ENCODE measurements at places on chromosomes 5 and 9.

- DNase-seq = no peak
Observed at GRCh38 chr9:97292200-97292599, 15.3 kb upstream of the CCDC180 start.

DNA sequence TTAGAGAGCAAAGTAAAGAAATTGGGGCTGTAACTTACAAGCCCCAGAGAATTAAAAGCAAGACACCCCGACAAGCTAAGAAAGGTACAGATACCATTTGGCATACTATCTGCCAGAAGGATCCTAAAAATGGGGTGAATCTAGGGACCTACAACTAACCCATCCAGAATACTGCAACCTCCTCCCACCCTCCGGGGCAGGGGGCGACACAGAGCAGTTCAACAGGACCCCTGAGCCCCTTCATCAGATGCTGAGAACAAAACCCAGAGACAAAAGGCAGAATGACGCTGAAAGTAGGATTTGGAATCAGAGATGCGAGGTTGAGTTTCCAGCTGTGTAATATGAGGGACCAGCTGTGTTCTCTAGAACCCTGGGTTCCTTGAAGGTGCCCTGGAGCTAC, 71.2 kb downstream of the EPB41L4B start:
- DNase-seq = no peak

DNA sequence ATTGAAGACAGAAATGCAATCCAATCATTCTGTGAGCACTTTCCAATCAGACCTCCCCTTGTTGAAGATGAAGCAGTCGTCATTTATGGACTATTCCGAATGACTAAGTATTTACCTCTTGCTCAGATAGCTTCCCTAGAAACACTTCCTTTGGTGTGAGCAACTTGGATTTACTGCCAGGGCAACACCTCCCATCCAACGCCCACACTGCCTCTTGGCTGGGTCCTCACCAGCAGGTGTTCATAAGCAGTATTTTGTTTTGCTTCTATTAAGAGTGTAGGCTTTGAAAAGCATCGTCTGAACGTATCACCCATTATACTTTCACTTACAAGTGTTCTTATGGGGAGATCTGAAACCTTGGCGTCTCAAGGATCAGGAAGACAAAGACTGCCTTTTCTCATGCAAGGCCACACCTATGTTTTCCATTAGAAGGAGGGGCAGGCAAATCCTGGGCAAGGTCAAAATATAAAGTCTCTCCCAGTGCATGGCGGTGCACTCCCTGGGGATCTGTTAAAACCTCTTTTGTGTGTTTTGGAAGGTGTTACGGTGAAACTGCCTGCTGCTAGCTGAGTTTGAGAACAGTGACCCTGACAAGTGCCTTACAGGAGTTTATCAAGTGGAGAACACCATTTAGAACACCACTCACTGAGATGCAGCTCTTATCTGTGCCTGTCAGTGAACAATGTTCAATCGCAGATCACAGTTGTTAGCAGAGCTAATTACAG, 10.6 kb upstream of the MARCHF3 start:
- DNase-seq = no peak

DNA sequence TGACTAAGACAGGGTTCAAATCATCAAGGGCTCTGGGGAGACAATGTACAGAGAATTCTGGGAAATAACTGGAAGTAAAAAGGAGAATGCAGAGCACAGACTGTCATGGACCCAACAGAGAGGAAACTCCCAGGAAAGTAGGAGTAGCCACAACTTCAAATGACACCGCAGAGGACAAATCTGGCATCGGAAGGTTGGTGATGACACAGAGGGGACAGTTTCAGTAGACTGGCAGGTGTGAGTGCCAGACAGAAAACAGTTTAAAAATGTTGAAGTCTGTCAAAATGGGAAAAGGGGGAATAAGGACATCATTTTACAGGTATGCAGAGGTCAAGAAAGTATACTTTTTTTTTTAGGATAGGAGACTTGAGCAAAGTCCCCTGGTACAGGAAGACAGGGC, 70.2 kb downstream of the EPB41L4A start:
- DNase-seq = no peak

- DNase-seq = no peak
Observed at GRCh38 chr5:147911427-147911826, 5.1 kb upstream of the C5orf46 start.

GRCh38 chr5:162392336-162392735, 324.8 kb downstream of the GABRG2 start:
- no peak for DNase-seq

GRCh38 chr5:171123417-171123816, 185.6 kb upstream of the TLX3 start:
- no peak for DNase-seq

DNA sequence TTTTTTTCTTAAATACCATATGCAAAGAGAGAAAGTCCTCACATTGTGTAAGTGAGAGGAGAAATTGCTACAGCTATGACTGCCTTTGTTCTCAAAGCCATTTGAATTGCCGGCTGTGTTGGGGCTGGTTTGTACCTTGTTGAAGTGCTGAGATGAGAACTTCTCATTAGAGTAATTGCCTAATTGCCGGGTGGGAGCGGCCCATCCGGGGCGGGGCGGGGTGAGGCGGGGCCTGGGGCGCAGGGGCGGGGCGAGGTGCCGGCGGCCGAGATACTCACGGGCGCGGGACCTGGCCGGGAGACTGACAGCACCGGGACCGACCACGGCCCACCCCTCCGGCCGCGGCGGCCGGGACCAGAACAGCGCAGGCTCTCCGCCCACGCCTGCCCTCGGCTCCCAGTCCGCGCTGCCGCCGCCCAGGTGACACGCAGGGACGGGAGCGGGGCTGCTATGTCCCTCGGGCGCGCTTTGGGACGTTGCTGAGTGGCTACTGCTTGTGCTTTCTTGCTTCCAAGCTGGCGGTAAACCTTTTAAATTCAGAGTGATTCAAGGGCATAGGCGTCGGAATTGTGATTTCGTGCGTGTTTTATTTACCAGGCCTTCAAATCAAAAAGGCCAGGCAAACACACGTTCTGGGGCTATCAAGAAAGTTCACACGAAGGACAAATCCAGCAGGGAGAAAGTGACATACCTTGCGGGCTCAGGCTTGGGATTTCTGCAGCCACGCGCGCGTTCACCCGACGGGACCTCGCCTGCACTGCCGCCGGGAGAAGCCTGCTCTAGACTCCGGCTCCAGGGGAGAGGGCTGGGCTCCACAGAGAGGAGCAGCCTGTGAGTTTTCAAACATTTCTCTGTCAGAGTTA, 269.1 kb downstream of the FANCC start:
- peak; percentile 29 for DNase-seq

- no peak for DNase-seq
Observed at GRCh38 chr5:83038924-83039323, 38.3 kb downstream of the TMEM167A start.
